ENCODE measurements at places on chromosomes 11 and 22.

DNA sequence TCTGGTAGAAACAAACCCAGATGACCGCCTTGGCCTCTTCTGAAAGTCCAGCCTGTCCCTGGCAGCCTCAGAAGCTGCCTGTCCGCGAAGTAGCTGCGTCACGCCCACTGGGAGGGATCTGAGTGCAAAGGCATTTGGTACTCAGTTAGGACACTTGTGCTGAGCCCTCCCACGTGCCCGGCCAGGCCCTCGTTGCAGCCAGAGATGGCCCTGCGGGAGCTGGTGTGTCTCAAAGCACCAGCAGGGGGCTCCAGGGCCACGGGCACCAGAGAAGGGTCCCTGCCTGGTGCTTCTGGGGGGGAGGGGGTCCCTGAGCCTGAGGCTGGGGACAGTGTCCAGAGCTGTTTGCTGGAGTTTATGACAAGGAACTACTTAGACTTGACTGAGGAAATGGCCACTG is 5.8 kb downstream of the SELENOO start:
- no peak for DNase-seq

DNA sequence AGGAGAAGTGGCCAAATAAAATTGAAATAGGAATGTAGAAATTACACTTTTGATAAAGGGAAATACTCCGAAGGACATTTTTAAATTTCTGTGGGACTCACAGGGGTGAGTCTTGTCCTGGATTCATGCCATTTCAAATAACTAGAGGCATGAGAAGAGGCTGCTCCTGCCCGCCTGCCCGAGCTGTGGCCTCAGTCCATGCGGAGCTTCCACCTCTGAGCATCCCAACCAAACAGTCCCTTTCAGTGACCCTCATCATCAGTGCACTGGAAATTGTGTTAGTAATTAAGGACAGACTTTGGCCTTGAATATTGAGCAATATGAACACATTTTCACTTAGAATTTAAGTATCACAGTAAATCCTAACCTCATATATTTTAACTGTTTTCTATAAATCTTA is 25.6 kb downstream of the GRIA4 start:
- no peak for DNase-seq

- no peak for DNase-seq
These were observed 17.0 kb upstream of the GLYATL1B start for GRCh38 chr11:59069087-59069486.

DNA sequence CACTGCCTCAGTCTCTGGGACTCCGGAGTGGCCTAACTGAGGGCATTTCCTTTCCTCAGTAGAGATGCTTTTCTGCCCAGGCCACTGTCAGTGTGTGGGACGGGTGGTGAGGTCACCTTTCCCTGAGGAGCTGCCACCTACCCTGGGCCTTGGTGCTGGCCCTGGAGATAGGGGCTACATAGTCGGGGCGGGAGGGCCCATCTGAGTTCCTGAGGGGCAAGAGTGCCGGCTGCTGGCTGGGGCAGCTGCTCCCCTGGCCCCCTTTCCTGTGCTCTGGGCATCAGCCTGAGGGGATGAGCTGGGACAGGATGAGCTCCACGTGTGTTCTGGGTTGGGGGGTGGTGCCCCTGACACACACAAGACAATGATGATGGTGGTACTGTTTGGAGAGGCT is 5.4 kb downstream of the KCNC1 start:
- DNase-seq = no peak

- no peak for DNase-seq
These were observed 924.6 kb upstream of the FAT3 start for GRCh38 chr11:91299980-91300379.

- no peak for DNase-seq
These were observed 192.7 kb downstream of the BUD13 start for GRCh38 chr11:116579857-116580727.

DNA sequence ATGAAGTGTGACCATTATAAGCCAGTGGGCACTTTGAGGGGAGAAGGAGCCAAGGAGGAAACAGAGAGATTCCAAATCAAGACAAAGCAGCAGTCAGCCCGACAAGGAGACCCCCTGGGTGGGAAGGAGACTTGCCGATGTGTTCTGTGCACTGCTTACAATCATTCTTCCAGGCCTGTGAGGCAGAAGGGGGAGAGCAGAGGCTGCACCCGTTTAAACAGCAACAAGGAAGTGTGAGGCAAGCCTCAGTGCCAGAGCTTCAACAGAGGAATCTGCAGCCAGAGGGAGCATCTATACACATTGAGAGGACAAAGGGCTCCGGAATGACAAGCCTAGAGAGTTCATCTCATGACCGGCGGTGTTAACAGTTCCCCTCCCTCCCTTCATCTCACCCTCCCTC is 121.1 kb downstream of the NXPE2 start:
- no peak for DNase-seq

DNA sequence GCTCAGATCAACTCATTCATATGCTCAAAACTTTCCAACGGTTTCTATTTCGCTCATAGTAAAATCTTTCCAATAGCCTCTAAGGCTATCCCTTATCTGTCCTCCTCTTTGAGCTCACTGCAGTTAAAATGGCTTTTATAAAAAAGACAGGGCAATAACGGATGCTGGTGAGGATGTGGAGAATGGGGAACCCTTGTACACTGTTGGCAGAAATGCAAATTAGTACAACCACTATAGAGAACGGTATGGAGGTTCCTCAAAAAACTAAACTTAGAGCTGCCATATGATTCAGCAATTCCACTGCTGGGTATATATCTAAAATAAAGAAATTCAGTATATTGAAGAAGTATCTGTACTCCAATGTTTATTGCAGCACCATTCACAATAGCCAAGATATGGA is 345.6 kb downstream of the DLG2 start:
- DNase-seq = no peak

DNA sequence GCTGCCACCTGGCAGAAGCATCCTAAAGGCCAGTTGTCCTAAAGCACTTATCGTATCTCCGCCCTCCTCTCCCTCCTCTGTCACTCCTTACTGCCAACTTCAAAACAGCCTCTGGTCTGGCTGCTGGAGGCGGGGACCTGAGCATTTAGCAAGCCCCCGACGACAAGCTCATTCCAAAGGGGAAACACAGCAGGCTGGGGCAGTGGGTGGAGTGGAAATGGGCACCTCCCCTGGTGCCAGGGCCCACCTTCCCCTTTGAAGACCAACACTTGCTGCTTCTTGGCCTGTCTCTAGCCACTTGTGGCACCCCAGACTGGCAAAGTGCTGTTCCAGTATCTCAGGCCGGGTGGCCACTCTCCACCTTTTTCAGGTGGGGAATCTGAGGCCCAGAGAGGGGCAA is 3.6 kb downstream of the MAP3K11 start:
- DNase-seq = no peak

- no peak for DNase-seq
These were observed 64.3 kb upstream of the IGLL5 start for GRCh38 chr22:22823131-22823810.

DNA sequence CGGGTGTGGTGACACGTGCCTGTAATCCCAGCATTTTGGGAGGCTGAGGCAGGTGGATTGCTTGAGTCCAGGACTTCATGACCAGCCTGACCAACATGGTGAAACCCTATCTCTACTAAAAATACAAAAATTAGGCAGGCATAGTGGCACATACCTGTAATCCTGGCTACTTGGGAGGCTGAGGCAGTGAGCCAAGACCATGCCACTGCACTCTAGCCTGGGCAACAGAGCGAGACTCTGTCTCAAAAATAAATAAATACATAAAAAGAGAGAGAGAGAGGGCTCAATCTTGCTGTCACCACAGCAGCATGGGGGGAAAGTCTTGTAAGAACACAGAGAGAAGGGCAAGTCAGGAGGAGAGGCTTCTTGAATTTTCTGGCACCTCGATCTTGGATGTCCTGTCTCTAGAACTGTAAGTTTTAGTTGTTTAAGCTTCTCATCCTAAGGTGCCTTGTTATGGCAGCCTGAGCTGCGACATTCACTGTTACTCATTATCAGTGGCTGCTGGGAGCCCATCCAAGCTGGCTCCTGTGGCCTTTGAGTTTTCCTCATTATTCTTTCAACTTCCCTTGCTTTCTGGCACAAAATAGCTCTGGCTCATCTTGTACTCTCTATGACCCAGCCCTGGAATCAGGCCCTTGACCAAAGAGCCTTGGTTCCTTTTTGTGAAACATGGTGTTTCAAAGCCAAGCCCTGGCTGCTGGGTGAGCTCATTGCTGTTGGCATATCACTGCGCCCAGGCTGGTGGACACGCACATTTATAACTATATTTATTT is 8.0 kb upstream of the PSMC3 start:
- DNase-seq = no peak

DNA sequence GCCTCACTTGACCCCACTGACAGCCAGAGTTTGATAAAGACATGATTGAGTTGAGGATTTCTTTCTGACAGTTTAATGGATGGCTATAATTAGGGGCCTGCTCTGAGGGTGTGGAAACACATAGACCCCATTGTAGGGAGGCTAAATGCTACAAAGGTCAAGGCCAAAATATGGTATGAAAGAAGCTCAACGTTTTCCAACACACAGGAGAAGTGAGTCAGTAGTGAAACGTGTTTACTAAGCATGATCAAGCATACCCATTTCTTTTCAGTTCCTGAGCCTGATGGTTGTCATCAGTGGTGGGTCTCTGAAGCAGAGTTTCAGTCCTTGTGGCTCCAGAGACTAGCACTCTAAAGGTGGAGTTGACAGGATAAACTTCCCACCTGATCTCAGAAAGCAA is 69.7 kb downstream of the SNX19 start:
- no peak for DNase-seq

GRCh38 chr11:104968856-104969776 is 742 bp upstream of the CASP4 start:
- no peak for DNase-seq

- DNase-seq = no peak
These were observed 22.5 kb downstream of the CD5 start for GRCh38 chr11:61124574-61125309.

DNA sequence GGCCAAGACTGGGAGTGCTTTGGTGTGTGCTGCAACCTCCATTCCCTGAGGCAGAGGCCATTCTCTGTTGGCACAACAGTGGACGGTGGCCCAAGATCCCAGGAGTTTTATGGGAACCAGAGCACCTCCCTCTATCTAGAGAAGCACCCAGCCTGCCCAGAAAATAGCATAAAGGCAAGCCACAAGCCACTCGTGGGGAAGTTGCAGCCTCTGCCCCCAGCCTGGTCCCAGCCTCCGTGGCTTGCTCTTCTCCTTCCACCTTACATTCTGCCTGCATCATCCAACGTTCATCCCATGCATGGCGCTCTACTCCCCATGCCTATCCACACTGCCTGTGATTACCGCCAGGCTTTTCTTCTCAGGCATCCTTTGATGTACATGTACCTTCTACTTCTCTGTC is 15.8 kb downstream of the IL17RA start:
- no peak for DNase-seq

- no peak for DNase-seq
These were observed 11.8 kb downstream of the CASP4 start for GRCh38 chr11:104956528-104956927.

DNA sequence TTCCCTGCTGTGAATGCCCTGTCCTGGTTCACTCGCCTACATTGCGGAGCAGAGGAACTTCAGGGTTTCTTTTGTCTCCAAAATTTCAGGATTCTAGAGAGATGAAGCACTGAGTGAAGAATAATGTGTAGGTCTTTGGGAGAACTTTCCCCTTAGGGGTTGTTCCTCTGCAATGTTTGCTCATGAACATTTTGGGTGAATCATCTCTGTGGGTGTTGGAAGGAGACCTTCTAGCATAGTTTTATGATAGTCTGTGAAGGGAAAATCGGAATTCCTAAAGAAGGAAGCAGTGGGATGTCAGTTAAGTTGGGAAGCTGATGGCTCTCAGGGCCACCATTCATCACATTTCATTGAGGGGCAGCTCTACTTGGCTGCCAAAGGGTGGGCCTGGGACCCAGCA is 64.8 kb downstream of the MIAT start:
- DNase-seq = no peak

DNA sequence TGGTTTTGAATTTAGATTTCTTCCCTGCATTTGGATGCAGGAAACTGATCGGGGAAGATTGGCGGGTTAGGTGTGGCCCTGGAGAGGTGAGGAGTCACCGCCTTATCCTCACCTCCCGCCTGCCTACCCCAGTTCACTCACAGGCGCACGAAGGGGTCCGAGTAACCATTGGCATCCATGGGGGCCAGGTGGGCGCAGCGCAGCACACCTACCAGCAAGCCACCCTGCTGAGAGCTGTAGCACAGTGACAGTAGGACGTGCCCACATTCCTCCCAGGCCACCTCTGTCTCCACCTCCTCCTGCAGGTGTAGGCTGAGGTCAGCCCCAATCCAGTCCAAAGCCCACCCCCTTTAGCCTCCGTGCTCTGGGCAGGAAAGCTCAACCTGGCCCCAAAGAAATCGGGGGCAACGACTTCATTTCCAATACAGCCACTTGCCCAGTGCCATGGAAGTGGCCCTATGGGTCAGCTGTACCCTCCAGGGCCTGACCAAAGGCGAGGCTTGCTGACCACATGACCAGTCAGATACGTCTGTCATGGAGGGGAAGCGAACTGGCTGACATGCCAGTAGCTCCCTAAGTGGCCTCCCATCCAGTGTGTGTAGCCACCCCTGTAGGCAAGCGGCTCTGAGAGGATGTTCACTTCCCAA is 6.7 kb downstream of the NDUFV1 start:
- DNase-seq = no peak

- peak; percentile 4 for DNase-seq
These were observed 206.3 kb downstream of the DDX10 start for GRCh38 chr11:108871152-108871551.

DNA sequence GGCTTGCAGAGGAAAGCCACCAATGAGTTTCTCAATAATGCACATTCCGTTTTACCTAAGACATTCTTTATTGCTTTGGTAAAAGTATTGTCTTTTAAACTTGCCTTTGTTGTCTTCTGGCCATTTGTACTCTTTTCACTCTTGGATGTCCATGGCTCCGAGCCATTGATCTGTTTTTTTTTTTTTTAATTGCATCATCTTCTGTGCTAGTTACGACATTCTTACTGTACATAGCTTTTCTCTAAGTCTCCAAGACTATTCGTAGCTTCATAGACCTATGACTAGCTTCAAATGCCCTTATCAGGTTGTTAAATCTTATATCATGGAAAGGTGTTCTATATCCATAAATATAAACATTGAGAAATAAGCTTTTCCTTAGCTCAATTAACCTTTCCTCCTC is 1522.6 kb downstream of the FAM181B start:
- no peak for DNase-seq

DNA sequence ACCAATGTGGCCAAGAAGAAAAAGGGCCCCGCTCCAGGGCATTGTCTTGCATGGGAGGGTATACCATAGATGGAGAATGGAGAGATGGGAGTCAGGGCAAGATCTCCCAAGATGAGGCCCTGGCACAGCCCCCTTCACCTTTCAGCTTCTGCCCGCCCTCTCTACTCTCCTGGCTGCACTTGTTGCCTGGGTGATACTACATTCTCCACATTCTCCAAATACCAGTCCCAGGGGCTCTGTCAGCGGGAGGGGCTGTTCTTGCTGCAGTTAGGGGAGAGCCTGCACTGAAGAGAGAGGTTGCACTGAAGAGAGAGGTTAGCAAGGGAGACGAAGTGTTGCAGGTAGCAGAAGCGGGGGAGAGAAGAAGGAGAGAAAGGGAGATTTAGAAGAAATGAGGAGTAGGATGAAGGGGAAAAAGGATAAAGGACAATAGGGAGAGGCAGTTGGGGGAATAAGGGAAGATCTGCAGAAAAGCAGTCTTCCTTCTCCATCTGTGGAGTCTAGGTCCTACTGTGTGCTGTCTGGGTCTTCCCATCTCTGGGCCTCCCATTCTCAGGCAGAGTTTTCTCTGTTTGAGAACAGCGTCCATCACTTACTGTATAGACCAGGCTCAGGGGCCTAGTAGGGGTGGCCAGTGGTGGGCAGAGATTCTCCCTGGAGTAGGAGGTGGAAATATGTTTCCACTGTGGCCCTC is 8.0 kb downstream of the PHLDB1 start:
- DNase-seq = no peak

Measured in activated CD4-positive, alpha-beta T cell treated with anti-CD3 and anti-CD28 coated beads, Interleukin-2, amount 50 U/mL, for 1 hour (primary cell).